ENCODE measurements at places on chromosomes 2 and 18. TPM values are rescaled to one million over a fixed set of nuclear protein-coding genes. Genes with fewer than 3 reads are reported as not detected.

- DNase-seq = no peak
Measured at GRCh38 chr2:101368376-101368775, 18.9 kb downstream of the CREG2 start.

DNA sequence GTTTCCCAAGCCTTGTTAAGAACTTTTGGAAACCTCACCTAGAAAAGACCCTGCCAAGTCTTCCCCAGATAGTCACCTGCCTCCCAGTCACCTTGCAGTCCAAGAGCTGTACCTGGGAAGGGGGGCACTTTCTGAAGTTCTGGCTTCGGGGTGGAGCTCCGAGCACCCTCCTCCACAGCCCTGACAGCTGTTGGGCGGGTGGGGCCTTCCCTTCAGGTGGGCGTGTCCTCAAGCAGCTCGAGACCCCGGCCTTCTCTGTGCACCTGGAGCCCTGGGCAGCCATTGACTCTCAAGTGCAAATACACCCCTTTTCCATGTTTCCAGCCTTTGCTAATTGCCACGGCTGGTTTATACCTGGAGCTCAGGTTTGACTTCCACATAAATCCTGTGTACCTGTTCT, 37.0 kb upstream of the IGFBP5 start:
- DNase-seq = no peak

GRCh38 chr2:151150331-151151320, 111.0 kb downstream of the RBM43 start:
- no peak for DNase-seq

DNA sequence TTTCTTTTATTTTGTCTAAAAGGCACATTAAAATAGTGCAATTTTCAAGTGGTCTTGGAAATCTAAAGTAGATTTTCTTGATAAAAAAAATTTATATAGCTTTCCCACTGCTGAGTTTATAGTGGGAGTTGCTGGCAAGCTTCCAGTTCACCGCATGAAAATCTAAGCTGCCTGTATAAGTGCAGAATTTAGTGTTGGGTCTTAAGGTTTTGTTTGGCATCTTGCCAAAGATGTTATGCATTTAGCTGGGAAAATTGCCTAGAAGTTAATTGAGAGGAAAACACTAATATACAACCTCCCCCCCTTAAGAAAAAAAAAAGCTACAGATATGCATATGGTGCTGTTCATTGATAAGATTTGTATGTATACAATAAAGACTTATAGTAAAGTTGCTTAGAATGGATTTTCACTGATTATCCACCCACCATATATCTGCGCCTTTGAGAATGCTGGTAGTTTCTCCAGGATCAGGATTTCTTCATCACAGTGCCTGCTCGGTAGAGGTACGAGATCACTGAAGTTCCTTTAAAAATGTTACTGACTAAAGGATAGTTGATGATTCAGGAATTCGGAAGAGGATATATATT, 803.2 kb upstream of the POU3F3 start:
- no peak for DNase-seq

DNA sequence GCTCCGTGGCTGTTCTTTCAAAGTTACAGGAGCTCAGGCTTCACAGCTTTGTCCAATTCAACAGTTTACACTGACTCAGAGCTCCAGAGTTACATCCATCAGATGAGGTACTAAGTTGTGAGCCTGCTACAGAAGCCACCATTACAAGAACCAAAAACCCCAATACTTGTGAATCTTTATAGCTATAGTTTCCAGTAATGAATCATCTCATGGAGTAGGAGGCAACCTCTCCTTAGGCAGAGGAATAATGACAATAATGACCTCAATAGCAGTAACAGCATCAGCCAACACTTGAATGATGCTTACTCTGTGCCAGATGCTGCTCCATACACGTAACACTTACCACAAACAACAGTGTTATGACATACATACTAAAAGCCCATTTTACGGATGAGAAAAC, 3.6 kb downstream of the ZC3H8 start:
- peak; percentile 33 for DNase-seq

- DNase-seq = no peak
Measured at GRCh38 chr2:61398413-61398812, 72.5 kb downstream of the USP34 start.

GRCh38 chr2:97779141-97779540, 65.8 kb downstream of the ZAP70 start:
- DNase-seq = no peak

GALR1 gene
- not detected for total RNA-seq

AOX1 gene
- total RNA-seq = 57.2 TPM

RMDN2 gene
- total RNA-seq = 2.3 TPM
